Left lung (tissue), 14 donors: ENCODE measurements at places on chromosomes 1 and 21. TPM values are rescaled to one million over a fixed set of nuclear protein-coding genes. Genes with fewer than 3 reads are reported as not detected.

OR2L3 gene
- not detected for total RNA-seq

GPA33 gene
- total RNA-seq, result 0.55 TPM

SLC25A34 gene
- 2.6 TPM for total RNA-seq

RGL1 gene
- total RNA-seq, result 52.6 TPM

FAM167B gene
- 16.8 TPM for total RNA-seq

FCMR gene
- total RNA-seq, result 2.7 TPM

HSD11B1 gene
- 8.1 TPM for total RNA-seq

C1orf185 gene
- total RNA-seq, result not detected

TEKT2 gene
- 5.8 TPM for total RNA-seq

KIF17 gene
- 4.5 TPM for total RNA-seq

TPTE gene
- total RNA-seq, result not detected

CRYBG2 gene
- total RNA-seq, result 2.0 TPM

CLCNKB gene
- 1.1 TPM for total RNA-seq

LCE6A gene
- not detected for total RNA-seq

DNA sequence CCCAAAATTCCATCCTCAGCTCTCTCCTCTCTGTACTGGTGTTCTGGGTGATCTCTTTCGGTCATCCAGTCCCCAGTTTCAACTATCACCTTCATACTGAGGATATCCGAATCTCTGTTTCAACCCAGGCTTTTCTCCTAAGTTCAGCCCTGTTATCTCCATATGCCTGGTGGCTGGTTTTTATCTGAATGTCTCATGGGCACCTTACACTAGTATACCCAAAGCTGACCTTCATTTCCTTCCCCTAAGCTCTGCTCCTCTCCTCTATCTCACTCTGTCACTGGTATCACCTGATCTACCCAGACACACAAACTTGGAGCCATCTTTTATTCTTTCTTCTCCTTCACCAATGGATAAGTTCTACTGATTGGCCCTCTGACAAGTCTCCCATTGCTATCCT is 53.0 kb downstream of the LRRC71 start:
- no peak for DNase-seq

DNA sequence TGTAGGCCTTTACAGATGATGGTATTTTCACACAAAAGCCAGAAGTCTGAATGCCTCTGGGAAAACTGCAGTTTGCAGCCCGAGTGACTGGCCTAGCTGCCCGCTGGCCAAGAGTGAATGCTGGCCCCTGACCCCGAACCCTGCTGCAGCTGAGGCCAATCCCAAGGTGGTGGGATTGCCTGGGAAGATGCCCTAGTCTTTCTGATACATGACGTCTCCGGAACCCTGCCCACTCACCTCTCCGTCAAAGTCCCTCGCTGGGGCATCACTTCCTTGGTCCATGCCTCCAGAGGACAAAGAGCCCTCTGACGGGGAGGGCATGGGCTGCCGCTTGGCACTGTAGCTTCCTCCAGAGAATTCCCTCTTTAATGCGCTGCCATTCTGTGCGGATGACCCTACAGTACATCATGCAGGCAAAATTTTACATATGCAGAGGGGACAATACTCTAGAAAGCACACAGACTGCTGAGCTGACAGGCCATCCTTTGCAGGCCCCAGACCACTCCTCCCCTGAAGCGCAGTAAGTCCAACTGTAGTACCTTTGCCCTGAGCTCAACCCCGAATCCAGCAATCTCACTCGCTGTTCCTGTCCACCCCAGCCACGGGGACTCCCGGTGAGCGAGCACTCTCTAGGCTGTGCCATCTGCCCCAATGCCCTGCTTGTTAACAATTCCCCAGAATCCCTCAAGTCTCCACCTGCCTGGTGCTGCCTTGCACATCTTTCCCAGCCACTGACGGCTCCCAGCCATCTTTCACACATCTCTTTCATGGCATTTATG is 54.7 kb downstream of the COQ8A start:
- DNase-seq, result no peak

DNA sequence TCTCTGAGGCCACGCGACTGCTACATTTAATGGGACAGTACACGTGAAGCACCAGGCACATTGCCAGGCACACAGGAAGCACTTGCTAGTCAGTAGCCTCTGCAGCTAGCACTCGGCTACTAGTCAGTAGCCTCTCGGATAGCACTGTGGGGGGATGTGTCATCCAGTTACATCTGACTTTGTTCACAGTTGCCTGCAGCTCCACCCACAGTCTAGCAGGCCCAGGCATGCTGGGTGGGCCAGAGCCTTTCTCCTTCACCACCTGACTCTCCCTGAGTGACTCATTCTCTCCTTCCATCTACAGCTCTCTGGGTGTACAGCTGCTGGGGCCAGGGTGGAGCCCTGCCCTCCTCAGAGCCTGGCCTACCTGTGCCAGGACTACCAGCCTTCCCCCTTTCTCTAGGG is 51.5 kb downstream of the PTPRF start:
- peak; percentile 61 for DNase-seq

DNA sequence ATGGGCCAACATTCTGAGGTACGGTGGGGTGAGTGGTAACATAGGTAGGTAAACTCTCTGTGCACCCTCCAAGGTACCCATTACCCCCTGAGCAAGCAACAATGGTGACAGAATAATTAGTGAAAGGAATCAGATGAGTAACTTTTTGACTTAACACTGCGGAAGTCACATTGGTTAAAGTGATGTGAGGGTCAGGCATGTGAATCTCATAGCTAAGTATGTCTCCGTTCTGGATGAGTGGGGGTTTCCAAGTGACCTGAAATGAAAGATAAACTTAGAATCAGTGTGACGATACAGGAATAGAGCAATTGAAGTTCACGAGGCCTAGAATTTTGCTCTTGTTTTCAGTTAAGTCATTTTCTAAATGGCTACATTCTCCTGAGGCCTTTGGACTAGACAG is 311.7 kb downstream of the KCTD3 start:
- DNase-seq, result no peak

- DNase-seq, result no peak
Observed at GRCh38 chr1:199701726-199702125, 325.8 kb upstream of the NR5A2 start.

DNA sequence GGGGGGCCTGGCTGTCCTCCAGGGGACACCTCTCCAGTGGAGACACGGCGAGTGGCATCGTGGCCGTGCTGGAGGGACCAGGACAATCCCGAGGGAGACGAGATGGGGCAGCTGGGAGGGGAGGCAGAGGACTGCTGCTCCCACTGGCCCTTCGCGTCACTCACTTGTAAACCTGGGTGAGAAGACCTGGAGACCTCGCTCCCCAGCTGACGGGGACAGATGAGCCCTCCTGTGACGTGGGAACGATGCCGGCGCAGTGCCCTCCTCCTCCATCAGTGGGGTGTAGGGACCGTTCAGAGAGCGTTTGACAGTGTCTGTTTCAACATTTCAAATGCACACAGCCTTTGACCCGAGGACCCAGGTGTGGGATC is 4.6 kb downstream of the SPATC1L start:
- no peak for DNase-seq

DNA sequence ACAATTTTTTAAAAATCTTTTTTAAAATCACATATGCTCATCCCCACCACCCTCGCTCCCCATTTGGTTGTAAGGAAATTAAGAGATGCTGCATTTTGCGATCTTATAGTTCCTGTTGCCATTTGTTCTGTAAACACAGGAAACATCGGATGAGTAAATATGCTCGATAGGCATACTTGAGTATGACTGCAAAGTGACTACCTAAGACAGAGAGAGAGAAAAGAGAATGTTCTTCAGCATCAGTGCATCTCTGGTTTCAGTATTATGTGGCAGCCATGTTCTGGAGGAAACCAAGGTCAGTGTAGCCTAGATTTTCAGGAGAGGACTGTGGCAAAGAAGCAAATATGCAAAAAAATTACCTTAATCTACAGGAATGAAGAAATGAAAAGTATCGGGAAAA is 265.5 kb upstream of the FMN2 start:
- no peak for DNase-seq

- no peak for DNase-seq
Observed at GRCh38 chr1:202982715-202983430, 15.8 kb upstream of the CYB5R1 start.

DNA sequence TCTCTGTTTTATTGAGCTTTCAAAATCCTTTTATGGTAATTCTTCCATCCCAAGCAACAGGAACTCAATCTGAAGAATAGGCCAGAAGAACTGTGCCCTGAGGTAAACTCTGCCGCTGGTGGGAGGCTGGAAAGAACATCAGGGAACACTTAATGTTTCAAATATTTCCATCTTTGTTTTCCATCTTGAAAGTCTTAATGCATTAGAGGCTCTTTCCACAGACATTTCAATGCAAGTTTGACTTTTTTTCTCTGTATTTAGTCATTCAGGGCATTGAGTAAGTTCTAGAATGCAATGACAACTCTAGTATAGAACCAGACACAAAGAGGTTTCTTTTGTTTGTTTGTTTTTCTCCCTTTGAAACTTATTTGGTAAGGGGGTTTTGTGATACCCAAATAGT is 61.5 kb downstream of the KIAA0040 start:
- DNase-seq, result no peak

DNA sequence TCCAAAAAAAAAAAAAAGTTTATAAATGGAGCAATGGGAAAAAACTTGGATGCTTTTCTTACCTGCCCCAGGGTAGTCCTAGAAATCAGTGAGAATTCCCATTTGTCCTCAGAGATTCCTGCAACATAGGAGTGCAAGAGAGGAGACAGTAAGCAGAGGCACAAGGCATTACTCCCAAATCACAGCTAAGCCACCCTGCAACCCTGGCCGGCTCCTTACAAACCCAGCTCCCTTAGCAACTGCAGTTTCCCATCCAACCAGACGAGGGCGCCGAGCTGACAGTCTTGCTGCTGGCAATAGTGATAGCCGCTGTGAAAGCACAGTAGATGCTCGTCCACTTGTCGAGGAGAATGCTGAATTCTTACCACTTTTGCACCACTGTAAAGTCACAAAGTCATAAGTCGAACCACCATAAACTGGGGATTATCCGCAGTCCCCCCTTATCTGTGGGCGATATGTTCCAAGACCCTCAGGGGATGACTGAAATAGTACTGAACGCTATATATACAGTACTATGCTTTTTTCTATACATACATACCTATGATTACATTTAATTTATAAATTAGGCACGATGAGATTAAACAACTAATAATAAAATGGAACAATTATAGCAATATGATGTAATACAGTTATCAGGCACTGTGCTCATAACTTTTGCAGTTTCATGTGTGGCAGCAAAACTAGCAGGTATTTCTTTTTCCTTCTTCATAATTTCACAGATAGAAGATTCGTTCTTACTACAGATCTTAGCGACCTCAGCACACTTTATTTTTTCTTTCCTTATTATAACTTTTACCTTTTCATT is 6.0 kb upstream of the PITHD1 start:
- peak; percentile 79 for DNase-seq

GRCh38 chr1:229396585-229397206 is 37.2 kb downstream of the ACTA1 start:
- no peak for DNase-seq

DNA sequence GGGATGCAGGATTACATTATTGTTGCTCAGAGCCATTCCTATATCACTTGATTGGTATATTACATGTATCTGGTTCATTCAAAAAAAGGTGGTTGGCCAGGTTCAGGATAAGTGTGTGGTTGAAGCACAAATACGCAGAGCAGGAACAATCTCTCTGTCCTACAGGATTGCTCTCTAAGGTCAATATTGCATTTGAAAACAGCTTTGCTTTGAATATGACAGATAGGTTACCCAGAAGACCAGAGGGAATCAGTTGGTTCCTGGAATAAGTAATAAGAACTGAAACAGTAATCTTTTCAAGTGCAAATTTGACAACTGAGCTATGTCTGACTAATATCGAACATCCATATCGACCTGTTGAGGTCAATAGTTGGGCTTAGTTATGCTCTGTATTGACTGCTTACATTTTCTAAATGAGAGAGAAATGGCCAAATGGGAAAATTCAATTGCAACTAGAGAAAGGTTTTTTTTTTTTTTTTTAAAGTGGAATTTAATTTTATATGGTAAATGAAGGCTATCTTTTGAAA is 176.8 kb downstream of the ATP6V1G3 start:
- DNase-seq, result no peak

GRCh38 chr1:83931658-83932253 is 67.2 kb downstream of the TTLL7 start:
- peak; percentile 33 for DNase-seq

GRCh38 chr1:44855742-44856141 is 12.7 kb upstream of the PTCH2 start:
- no peak for DNase-seq

- peak; percentile 24 for DNase-seq
Observed at GRCh38 chr1:192477630-192478029, 97.9 kb upstream of the RGS1 start.

DNA sequence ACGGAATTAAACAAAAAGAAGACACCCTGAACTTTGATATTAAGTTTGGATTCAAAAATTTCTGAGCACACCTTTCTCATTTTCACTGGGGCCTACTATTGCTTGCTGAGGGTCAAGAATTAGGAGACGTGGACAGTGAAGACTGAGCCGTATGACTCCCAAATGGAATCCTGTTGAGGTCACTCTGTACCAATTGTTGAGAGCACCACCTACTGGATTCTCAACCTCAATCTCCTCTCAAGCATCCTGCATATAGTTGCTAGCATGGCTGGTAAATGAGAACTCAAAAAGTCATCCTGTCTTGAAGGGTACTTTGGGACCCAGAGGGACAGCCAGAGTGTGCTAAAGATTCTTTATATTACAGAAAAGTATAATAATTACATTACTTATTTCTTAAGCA is 20.2 kb upstream of the MTR start:
- DNase-seq, result no peak

GRCh38 chr1:88060112-88060673 is 623.9 kb upstream of the PKN2 start:
- DNase-seq, result no peak

GRCh38 chr1:87398641-87399040 is 70.0 kb downstream of the LMO4 start:
- no peak for DNase-seq

GRCh38 chr21:41758550-41758949 is 8.3 kb downstream of the RIPK4 start:
- DNase-seq, result no peak

DNA sequence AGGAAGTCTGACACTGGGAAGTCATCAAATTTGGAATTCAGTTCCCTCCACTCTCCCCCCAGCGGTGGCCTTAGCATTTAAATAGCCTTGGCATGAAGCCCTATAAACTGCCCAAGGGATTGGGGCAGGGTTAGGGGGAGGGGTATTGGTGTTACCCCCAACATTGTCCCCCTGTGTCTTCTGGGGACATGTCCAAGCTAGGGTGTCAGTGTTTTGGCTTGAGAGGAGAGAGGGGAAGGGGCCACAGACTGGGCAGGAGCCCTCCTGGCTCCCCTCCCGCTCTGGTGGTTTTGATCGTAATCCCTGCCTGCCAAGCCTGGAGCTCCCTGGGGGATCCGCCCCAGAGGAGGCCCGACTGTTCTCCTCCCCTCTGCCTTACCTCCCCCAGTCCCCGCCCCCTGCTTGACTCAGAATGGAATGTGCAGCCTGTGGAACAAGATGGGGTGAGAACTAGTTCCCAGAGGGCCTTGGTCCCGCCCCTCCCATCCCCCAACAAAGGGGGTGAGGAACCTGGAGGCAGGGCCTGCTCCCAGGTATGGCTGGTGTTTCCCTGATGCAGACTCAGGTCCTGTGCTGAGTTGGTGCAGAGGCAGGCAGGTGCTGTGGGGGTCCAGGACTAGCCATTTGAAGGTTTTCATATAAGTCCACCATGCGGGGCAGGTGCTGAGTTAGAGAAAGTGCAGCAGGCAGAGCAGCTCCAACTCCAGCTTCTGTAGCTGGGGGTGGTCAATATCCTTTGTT is 7.4 kb downstream of the SOX13 start:
- peak; percentile 73 for DNase-seq
